AG04449 (cell line): ENCODE measurements at places on chromosomes 6 and 20.

GRCh38 chr6:4973982-4974745, 29.7 kb downstream of the RPP40 start:
- no peak for DNase-seq

DNA sequence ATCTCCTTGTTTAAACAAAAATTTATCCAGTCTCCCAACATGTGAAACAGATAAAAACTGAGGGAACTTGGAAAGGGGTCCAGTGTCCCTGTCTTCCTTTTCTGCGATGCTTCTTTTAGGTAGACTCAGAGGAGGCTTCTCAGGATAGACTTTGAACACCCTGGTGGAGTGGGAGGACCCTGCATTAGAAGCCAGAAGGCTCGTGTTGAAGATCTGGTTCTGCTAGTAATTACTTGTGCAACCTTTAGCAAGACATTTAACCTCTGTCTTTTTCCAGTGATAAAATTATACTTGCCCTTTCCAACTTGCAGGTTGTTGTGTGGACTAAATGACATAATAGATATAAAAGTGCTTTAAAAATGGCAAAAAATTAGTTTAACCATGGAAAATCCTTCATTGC, 67.1 kb upstream of the PREP start:
- no peak for DNase-seq

GRCh38 chr6:50998905-50999304, 180.2 kb downstream of the TFAP2B start:
- no peak for DNase-seq

DNA sequence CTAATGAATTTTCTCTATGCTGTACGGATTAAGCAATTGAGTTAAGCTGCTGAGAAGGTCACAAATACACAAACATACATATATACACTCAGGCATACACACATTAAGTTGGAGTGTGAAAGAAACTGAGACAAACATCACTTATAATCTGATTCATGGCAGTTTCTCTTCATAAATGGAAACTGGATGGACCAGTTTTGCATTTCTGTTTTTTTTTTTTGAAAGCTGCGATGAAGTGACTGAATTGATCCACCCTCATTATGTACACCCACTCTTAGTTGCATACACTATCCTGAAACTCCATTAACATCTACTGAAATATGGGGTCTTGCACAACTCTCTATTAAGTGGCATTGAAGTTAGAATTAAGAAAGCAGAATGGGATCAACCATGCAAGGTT, 32.9 kb upstream of the TENT5A start:
- DNase-seq: no peak

- no peak for DNase-seq
These were observed 63.8 kb downstream of the ELOVL5 start for GRCh38 chr6:53284901-53285300.

- DNase-seq: no peak
These were observed 11.2 kb upstream of the MRPS18A start for GRCh38 chr6:43698584-43699349.

GRCh38 chr20:59402681-59403080, 102.3 kb downstream of the EDN3 start:
- no peak for DNase-seq

DNA sequence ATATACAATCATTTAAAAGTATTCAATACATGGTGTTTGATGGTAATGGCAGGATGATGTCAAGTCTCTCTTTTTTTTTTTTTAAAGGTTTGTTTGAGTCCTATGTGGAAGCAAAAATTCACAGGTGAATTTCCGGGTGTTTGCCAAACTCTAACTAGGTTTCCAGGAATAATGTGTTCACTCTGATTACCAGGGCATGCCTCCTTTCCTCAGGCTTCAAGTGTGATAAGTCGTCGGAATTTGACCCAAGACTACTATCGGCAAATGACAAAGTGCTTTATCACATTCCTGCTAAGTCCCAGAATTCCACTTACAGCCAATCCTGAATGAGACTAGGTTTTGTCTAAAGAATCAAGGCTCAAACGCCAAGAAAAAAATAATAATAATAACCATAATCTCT, 7.3 kb downstream of the OARD1 start:
- no peak for DNase-seq

- no peak for DNase-seq
These were observed 16.0 kb downstream of the UQCC2 start for GRCh38 chr6:33695451-33695887.

DNA sequence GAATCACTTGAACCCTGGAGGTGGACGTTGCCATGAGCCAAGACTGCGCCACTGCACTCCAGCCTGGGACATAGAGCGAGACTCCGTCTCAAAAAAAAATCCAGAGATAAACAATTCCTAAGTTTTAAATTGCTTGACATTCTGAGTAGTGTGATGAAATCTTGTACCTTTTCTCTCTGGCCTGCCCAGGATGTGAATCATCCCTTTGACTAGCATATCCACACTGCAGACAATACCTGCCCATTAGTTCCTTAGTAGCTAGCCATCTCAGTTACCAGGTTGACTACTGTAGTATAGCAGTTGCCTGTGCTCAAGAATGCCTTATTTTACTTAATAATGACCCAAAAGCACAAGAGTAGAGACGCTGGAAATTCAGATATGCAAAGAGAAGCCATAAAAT, 2.8 kb downstream of the ZFP57 start:
- no peak for DNase-seq

GRCh38 chr6:55776113-55776512, 99.3 kb downstream of the BMP5 start:
- DNase-seq: no peak

DNA sequence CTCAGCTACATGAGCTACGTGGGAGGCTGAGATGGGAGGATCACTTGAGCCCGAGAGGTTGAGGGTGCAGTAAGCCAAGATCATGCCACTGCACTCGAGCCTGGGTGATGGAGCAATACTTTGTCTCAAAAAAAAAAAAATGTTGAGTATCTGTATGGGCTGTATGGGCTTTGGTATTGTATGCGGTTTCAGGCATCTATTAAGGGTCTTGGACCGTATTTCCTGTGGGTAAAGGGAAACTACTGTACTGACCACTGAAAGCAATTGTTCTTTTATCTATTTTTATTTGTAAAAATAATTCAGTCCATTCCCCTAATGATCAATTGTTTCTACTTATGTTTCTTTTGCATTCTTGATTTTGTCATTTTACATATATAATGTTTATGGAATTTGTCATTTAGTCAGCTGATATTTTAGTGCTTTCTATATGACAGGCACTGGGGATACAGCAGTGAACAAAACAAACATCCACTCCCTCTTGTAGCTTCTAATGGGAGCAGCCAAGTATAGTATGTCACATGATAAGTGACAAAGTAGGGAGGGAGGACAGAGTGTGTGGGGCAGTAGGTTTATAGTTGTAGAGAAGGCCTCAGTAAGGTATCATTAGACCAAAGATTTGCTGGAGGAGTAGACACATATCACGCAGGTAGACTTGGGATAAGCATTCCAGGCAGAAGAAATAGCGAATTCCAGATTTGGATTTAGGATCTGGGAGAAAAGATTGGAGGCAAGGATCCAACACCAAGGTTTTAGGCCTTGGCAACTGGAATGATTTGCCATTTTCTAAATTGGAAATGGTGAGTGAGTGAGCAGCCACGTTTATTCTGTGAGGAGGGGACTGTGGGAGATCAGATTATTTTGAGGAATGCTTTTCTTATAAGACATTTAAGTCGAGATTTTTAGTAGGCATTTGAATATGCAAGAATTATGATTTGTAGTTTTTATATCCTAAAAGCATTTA, 6.0 kb downstream of the PCMT1 start:
- no peak for DNase-seq

GRCh38 chr6:108805611-108806167, 42.5 kb upstream of the ARMC2 start:
- no peak for DNase-seq

DNA sequence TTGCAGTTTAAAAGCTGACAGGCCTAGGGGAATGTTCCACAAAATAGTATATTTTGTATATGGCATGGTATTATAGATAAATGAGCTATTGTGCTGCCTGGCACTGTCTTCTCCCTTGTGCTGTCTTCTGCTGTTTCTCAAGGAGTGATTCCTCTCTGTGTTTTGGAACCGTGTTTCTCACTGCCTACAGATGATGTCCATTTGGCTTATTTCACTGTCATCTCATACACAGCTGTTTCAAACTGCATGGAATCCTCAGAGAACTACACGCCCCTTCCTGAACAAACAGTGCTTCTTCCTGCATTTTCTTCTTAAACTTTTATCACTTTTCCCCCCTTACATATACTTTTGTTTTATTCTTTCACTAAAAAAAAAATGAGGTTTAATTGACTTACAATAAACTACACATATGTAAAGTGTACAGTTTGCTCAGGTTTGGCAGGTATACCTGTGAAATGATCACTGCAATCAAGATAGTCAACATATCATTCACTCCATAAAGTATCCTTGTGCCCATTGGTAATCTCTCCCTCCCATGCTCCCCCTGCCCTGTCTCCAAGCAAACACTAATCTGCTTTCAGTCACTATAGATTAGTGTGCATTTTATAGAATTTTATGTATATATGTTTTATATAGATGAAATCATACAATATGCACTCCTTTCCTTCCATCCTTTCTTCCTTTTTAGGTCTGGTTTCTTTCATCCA, 43.0 kb downstream of the CBFA2T2 start:
- no peak for DNase-seq

GRCh38 chr6:83193747-83194566, 800 bp downstream of the RWDD2A start:
- DNase-seq: no peak

GRCh38 chr6:148044261-148044751, 298.3 kb upstream of the SASH1 start:
- peak; percentile 73 for DNase-seq

GRCh38 chr6:43262000-43262779, 18.9 kb downstream of the TTBK1 start:
- DNase-seq: no peak

- DNase-seq: no peak
These were observed 65.9 kb downstream of the PHF20 start for GRCh38 chr20:35837577-35838195.

DNA sequence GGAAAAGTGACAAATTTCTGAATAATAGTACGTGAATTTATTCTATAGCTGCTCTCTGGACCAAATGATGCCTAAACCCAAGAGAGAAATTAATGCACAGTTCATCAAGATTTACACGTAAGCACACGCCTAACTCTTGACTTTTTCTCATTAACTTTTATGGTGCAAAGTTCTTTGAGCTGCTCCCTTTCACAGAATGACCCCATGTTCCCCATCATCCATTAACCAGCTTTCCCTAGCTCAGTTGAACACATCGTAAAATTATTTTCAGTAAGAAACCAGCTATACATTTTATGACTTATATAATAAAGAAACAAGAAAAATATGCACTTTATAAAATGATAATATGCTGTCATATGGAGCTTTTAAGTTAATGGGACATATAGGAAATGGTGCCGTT, 54.3 kb downstream of the ID4 start:
- no peak for DNase-seq

DNA sequence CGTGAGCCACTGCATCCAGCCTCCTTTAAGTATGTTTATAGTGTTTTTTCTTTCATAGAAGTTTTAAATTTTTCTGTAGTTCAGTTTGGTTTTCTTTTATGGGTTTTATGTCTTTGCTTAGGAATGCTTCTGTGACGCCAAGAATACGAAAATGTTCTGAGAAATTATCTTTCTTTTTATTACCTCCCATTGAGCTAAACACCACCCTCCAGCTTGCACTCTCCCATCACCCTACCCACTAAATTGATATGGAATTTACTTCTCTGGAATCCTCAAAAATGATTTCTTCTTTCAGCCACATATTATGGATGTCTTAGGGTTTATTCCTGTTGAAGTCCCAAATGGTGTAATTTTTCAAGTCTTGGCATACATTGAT, 38.1 kb downstream of the JARID2 start:
- peak; percentile 67 for DNase-seq

- no peak for DNase-seq
These were observed 76.0 kb downstream of the RSPH3 start for GRCh38 chr6:158923805-158924498.

DNA sequence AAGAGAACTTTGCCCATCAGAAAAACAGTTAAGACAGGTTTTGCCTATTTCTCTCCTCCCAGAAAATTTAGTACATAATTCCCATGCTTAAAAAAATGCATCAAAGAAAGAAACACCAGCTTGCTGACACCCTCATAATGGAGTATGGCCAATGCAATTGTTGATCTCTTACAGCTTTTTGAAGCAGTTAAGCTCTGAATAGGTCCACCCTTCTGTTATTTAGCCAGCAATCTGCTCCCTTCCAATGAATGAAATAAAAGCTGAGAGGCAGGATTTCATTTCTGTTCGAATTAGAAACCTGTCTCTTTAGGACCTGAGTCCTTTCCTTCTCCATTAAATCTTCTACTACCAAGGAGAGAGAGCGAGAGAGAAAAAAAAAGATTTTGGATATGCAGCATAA, 288.7 kb downstream of the RNF144B start:
- no peak for DNase-seq

DNA sequence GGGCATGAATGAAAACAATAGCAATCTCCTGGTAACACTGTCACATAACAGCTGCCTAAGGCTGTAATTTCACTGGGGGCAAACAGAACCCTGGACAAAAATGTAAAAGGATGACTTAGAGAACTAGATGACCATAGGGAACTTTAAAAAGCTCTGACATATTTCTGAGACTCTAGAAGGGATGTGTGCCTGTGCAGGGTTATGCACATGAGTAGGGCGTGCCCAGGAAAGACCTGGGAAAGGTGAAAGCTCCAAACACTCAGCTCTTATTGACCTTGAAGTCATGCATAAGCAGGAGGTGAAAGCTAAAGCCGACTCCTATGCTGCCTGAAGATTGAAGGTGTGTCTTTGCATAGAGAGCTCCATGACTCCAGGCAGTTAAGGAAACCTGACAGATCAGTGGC, 118.4 kb upstream of the BTBD3 start:
- no peak for DNase-seq

GRCh38 chr20:37451616-37452015, 69.4 kb upstream of the NNAT start:
- no peak for DNase-seq

DNA sequence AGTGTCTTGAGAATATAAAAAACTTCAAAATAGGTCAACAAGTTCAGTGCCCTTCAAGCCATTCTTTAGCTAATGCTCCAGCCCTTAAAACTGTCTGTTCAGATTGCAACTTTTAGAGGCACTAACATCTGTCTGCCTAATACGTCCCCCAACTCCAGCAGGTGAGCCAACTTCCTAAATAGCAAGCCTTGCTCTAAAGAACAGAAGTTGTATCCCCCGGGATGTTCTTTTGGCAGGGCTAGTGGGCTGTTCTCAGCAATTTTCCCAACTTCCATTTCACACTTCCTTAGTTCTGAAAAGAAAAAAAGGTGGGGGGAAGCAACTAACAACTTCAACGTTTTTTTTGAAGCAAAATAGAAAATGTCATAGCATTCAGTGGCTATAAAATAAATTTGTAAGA, 290.0 kb upstream of the PTCHD4 start:
- no peak for DNase-seq
